KBM-7 (cell line): ENCODE measurements at places on chromosomes 4 and X.

- DNase-seq: no peak
Measured at GRCh38 chr4:58553031-58553430, 1442.8 kb upstream of the IGFBP7 start.

- no peak for DNase-seq
Measured at GRCh38 chr4:170675568-170676262, 586.0 kb upstream of the AADAT start.

GRCh38 chr4:161249779-161250440 lies 913.9 kb downstream of the FSTL5 start:
- no peak for DNase-seq

DNA sequence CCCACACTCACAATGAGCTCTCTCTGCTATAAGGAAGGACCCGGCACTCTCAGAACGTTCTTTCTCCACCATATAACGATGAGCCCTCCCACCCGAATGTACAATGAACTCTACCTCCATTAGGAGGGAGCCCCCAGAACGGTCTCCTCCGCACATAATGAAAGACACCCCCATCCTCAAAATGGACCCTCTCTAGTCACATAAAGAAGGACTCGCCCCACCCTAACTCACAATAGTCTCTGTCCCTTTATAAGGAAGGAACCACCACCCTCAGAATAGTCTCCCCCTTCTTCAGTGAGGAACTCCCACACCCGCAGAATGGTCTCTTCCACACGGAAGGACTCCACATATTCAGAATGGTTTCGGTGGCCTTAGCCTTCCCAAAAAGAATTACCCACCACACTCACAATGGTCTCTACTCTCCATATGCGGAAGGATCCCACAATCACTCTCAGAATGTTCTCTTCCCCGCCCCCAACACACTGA lies 477 bp downstream of the SLC35A2 start:
- no peak for DNase-seq

GRCh38 chrX:135697601-135698000 lies 15.8 kb upstream of the CT45A1 start:
- no peak for DNase-seq

GRCh38 chrX:130179170-130179569 lies 7.4 kb downstream of the RAB33A start:
- DNase-seq: no peak

GRCh38 chr4:41678951-41679350 lies 69.6 kb downstream of the PHOX2B start:
- DNase-seq: no peak

DNA sequence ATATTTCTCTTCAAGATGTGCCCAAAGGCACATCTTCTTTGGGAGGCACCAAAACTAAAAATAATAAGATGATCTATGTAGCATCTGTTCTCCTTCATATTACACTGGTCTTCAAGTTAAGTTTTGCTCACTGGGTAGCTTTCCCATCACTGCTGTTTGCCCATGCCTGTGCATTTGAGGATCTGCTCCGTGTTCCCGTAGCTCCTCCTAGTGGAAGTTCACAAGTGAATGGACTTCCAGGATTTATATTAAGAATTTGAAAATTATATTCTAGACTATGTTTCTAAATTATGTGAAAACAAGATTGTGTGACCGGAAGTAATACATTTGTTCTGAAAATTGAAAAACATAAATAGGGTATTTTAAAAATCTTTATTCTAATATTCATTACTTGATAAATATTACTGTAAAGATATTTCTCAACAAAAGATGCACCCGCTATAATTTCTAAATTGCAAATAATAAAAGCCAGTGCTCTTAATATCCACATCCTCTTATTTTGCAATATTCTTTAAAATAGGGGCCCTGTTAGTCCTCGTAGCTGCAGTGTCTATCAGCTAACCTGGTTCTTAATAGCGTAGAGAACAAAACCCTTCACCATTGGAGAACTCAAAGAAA lies 147.7 kb downstream of the RBM46 start:
- DNase-seq: no peak

DNA sequence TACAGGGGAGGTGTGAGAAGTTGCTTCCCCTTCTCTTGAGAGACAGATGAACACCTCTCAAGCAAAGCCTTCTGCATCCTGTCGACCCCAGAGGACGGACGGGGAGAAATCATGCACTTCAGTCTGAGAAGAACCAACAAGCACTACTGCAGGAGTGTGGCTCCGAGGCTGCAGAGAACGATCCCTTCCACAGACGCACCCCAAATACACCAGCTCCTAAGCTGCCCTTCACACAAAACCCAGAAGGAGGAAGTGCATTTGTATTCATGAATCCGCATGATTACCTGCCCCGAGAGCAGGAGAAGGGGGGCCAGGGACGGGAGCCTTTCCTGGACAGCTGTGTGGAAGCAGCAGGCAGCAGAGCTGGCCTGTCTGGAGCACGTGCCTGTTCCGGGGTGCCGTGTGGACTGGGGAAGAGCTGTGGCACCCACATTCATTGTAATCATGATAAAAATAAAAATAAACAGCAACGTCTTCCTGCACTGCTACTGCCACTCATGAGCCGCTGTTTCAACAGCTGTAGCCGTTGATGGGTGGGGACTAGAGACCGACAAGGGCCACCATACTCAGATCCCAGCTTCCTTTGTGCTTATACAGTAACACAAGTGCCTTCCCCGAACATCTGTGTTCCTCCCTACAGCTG lies 42.9 kb downstream of the ACSL1 start:
- peak; percentile 47 for DNase-seq

GRCh38 chr4:25949173-25949748 lies 35.2 kb downstream of the SMIM20 start:
- no peak for DNase-seq

DNA sequence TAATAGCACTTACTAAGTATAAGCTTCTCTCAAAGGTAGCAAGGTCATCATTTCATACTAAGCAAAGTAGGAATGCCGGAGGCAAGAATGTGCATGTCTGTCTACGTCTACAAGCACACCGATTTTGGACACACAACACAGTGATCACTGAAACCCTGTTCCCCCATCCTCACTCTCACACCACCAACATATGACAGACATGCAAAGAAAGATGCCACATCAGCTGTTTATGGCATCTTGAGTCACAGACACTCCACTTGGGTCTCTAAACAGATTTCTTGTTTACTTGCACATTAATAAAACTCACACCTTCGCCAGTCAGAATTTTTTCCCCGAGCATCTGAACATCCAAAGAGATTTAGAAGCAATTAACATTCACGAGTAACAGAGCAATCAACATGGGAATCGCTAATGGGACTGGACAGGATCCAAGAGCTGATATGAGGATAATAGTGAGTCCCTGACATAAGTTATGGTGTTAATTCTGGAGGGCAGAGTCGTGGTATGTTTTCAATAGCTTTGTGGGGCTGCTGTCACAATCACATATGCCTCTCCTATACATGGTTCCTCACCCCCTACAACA lies 324.1 kb downstream of the DHX15 start:
- no peak for DNase-seq

DNA sequence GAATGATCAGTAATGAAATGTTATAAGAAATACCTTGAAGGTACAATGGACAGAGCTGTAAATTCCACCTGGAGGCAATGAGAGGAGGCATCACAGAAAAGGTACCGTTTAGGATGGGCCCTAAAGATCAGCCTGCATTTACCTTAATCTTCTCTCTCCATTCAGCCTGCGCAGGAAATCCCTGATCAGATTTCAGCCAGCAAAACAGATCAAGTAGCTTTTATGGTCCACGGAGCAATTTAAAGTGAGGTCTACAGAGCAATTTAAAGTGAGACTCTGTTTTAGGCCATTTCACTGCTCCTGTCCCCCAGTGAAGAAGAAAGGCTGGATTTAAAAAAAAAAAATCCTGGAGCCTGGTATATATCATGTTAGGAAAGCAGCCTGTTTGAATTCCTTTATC lies 195.1 kb upstream of the VCX start:
- DNase-seq: no peak

DNA sequence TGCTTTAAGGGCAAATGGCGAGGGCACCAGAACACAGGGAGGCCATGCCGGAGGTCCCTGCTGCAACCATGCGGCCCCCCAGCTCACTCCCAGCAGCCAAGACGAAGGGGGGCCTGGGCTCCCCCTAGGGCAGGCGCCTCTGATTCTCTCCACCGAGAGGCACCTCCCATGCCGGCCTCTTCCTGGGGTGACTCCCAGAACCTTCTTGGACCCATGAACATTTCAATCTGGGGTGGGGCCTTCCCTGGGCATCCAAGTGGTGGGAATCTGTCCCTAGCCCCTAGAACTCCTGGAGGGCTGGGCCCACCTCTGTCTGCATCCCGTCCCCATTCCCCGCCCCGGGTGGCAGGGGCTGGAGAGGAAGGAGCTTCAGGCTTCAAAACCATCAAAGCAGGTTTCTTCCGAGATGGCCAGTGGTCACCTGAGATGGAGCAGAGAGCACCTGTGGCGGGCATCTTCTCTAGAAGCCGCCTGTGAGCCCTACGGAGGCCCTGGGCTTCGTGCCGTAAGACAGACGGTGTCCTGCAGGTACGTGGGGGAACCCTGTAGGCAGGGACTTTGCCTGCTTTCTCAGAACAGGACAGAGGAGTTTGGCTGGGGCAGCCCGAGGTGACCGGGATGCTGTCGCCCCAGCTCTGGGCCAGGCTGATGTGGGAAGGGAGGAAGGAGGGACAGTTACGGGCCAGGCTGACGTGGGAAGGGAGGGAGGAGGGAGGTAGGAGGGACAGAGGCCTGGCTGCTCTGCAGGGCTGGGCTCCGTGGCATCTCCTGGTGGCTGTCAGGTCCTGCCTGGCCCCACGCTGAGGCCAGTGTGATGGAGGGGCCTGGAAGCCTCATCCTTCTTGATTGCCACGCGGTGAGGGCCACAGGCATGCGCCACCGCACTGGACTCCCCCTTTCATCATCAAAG lies 6.8 kb upstream of the SLC25A6 start:
- no peak for DNase-seq

- peak; percentile 53 for DNase-seq
Measured at GRCh38 chr4:124111922-124112321, 600.6 kb downstream of the ANKRD50 start.

DNA sequence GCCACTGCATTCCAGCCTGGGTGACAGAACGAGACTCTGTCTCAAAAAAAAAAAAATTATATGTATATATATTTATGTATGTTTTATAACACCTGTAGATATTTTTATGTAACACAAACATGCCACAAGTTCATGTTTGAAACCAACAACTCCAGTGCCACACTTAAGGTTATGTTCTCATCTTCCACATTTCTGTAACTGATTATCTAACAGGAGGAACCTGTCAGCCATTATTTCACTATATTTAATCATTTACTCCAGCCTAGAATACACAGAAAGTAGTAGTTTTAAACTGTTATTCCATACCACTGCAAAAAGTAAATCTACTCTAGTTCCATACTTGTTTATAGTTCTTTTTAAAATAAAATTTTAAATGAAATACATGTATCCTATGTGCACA lies 32.3 kb downstream of the MCUB start:
- DNase-seq: no peak
